ENCODE measurements at places on chromosomes 1 and 21.

GRCh38 chr1:9180111-9180819 is 51.4 kb upstream of the GPR157 start:
- peak; percentile 57 for DNase-seq

- DNase-seq = no peak
These were observed 63.1 kb downstream of the MATN1 start for GRCh38 chr1:30660241-30660640.

DNA sequence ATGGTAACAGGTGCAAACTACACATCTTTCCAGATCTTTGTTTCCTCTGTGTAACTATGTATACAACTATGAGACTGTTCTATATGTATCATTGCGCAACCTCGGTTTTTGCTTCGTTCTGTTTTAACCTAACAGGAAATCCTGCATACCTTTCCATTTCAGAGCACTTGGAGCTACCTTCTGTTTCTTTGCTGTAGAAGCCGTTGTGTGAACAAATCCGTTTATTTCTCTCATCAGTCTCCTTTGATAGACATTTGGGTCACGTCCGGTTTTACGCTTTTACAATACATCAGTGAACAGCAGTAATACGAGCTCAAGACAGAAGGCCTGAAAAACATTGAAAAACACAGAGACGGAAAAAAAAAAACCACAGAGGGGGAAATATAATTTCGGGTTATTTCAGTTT is 10.5 kb downstream of the ATP5IF1 start:
- peak; percentile 21 for DNase-seq

DNA sequence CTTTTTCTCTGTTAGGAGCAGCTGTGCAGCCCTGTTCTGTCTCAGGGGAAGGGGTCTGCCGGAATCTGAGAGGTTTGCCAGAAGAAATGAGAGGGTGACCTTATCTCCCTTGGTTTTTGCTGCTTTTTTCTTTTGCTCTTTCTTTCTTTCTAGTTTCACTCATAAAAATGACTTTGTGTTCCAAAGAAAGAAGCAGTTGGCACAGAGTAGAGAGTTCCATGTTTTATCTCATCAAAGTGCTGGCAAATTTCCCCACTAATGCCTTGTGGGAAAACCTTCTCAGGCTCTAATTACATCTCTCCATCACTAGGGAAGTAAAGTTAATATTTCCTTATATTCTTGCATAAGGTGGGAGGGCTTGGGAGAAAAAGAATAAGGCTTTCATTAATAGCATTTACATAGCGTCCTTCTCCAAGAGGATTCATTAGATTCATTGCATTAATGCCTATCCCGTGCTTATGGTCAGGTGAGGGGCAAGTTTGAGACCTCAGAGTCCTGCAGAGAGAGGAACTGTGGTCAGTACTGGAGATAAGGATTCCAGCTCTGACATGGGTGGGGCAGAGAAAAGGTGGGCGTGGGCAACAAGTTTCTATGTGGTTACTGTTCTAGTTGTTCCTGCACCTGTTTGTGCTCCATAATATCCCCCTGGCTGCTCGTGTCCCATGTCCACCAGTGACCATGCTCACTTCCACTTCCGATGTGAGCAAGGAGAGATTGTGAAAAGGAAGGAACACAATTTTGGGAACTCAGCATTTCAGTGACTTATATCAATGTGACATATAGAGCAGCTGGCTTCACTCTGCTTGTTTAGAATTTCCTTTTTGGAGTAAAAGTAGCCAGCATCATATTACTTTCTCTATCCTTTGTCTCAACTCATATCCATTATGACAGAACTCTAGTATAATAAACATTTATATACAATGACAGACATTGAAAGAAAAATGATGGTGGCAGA is 79.5 kb downstream of the DISC1 start:
- DNase-seq = no peak

DNA sequence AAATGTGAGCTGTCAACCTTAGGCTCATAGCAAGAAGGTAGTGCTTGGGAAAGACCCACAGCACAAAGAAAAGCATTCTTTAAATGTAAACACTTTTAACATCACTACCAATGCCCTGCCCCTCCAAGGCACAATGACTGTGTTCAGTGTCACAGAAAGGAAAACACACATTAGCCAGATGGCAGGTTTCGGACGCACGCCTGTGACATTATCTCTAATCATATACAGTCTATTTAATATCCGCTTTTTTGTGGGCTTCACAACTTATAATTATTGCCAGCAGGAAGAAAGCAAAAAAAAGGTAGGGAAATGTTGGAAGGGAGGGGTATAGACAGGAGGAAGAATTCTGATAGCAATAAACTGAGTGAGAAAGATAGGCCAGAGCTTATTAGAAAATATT is 112.4 kb upstream of the BEND5 start:
- DNase-seq = no peak

DNA sequence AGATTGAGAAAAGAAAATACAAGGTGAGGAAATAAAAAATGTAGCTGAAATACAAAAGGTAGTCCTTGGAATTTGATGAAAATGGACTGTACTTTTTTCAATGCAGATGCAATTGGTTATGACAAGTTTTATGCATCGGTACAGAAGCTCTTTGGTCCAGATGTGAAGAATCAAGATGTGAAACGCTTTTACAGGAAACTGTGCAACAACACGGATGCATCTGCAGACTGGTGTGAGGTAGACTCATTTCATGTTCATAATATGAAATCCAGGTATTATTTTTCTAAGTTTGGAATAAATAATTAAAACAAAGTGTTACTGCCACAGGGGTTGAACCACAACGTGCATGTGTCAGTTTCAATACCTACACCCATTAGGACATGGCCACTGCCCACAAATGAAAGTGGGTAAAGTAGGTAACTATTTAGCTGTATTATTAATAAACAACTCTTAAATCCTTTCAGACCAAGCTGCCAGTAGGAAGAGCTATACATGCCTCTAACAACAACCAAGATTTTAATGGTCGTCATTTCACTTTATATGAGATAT is 8.4 kb downstream of the WDR64 start:
- no peak for DNase-seq

DNA sequence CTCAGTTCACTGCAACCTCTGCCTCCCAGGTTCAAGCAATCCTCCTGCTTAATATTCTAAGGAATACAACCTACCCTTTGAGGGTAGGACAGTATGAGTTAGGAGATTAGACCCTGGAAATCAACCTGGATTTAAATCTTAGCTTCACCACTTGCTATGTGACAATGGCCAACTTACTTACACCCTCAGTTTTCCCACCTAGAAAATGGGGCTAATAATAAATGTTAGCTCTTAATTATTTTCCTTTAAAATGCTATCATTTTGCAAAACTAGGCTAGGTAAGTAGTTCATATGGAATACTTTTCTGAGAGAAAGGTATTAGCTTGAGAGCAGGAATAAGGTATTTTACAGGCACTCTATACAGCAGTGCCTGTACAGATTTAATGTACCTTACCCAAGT is 110.8 kb downstream of the PHTF1 start:
- no peak for DNase-seq

- peak; percentile 36 for DNase-seq
These were observed 194.2 kb downstream of the SIPA1L2 start for GRCh38 chr1:232435729-232436128.

DNA sequence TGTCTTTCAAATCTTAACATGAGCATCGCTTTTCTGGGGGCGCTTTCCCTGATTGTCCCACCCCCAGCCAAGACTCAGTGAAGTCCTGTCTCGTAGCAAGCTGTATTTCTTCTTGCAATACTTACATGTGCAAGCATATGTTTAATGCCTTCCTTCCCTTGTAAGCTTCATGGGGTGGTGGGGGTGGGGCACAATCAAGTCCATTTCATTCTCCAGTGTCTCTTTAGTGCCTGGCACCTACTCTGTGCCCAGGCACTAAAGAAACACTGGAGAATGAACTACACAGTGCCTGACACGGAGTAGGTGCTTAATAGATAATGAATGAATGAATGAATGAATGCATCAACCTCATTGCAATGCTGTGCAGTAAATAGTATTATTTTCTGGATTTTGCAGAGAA is 143.1 kb downstream of the PLPP3 start:
- DNase-seq = no peak

GRCh38 chr1:7268983-7269382 is 483.7 kb downstream of the CAMTA1 start:
- no peak for DNase-seq

DNA sequence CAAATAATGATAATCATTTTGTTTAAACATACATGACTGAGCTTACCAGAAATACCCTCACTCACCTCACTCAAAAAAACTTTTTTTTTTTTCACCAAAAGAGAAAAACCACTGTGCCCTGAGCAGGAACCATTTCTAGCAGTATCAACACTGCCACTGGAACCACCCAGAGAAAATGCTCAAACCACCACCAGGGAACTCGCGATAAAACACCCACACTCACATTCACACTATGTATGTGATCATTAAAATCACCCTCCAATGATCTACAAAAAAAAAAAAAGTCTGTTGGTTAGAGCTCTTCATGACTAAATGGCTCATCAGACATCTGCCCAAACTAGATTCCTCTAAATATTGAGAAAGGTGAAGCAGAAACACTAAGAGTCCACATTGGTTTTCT is 11.5 kb downstream of the TIAM1 start:
- no peak for DNase-seq

GRCh38 chr1:74952786-74953185 is 181.4 kb upstream of the LHX8 start:
- no peak for DNase-seq

- DNase-seq = no peak
These were observed 27.0 kb upstream of the TMEM39B start for GRCh38 chr1:32045772-32046171.

DNA sequence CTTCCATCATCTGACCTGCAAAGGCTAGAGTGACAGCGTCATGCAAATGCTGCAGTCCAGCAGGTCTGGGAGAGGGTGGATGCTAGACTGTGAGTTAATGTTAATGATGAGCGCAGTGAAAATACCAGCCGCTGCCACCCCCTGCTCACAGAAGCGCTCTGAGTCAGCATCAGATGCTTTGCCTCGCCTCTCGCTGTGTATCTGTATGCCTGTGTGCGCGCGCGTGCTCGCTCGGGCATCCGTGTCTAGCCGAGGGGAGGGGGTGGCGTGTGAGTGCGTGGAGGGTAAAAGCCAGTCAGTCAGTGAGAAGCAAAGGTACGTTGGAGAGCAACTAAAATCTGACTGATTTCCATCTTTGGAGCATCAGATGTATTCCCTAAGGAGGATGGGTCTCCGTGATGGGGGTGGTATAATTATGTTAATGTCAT is 858.7 kb downstream of the USP25 start:
- peak; percentile 90 for DNase-seq

GRCh38 chr1:165854101-165854845 is 26.9 kb downstream of the UCK2 start:
- DNase-seq = peak; percentile 97

GRCh38 chr1:78070758-78071157 is 25.0 kb downstream of the GIPC2 start:
- DNase-seq = peak; percentile 96

Data from fibroblast of mammary gland (primary cell).